ENCODE measurements at places on chromosomes 11 and 22.

GRCh38 chr11:107263844-107264563, 193.6 kb downstream of the CWF19L2 start:
- no peak for DNase-seq

- no peak for DNase-seq
Measured at GRCh38 chr22:43375951-43376455, 32.8 kb upstream of the SCUBE1 start.

DNA sequence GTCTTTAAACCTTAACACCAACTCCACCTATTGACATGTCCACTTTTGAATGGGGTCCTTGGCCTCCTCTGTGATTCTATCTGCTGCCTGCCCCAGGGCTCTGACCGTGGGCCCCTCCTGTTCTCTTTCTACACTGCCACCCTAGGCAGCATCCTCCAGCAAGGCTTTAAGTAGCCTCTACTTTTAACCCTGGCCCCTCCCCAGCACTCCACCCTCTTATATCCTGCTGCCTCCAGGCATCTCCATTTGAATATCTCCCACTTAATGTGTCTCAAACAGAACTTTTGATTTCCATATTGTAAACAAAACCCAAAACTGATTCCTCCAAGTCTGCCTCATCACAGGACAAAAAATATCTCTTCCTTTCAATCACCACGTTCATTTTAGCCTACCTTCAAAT, 90.5 kb upstream of the ARHGAP32 start:
- no peak for DNase-seq

- no peak for DNase-seq
Measured at GRCh38 chr11:20315800-20316199, 47.7 kb upstream of the HTATIP2 start.

GRCh38 chr11:46850829-46851380, 4.8 kb upstream of the CKAP5 start:
- DNase-seq, result no peak

DNA sequence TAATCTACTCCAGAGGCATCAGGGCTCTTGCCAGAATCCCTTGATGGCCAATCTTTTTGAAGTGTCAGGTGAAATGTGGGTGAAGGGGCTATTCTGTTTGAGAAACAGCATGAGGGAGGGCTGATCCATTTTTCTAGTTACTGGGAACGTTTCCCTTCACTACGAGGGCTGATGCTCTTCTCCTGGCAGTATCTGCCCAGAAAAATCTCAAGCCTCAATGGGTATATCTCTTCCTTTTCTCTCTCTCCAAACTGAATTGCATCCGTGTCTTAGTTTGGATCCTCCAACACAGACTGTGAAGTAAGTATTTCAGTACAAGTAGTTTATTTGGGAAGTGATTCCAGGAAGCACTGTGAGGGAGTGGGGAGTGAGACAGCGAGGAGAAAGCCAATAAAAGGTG, 113.0 kb upstream of the NAV2 start:
- DNase-seq, result no peak

Data from left kidney (tissue), 8 donors.